ENCODE measurements at places on chromosomes 2 and 18.

DNA sequence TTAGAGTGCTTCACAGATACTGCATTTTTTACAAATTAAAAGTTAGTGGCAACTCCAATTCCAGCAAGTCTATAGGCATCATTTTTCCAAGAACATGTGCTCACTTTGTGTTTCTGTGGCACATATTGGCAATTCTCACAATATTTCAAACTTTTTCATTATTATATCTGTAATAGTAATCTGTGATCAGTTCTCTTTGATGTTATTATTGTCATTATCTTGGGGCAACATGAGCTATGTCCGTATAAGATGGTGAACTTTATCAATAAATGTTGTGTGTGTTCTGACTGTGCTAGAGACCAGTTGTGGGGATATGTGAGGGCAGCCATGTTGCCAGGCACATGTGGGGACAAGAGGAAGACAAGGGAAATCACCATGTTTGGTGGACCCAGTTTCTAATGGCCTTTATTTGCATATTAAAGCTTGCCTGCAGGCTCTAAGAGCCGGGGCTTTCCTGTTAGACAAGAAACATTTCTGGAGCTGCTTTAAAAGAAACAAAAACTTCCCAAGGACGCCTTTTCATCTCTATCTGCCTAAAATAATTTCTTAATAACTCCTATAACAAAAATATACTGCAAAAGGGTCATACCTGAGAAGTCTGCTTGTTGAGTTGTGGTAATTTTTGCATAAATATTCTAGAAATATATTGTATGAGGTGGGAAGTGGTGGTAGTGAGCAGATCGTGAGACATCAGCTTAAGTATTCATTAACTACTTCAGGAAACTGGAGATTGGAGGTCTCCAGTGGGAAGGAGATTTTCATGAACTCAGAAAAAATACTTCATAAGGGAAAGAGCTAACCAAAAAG, 37.2 kb downstream of the KYNU start:
- no peak for DNase-seq

GRCh38 chr2:71545572-71546274, 92.4 kb downstream of the DYSF start:
- DNase-seq: peak; percentile 36

DNA sequence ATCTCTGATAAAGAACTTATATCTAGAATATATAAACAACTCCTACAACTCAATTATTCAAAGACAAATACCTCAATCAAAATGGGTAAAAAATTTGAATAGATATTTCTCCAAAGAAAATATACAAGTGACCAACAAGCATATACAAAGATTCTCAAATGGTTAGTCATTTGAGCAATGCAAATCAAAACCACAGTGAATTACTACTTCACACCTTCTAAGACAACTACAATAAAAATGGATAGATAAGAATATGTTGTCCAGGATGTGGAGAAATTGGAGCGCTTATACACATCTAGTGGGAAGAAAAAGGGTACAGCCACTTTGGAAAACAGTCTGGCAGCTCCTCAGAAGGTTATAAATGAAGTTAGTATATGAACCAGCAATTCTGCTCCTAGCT, 332.9 kb downstream of the TGIF1 start:
- DNase-seq: no peak

GRCh38 chr2:13006426-13006825, 289.7 kb downstream of the TRIB2 start:
- DNase-seq: no peak

- no peak for DNase-seq
Measured at GRCh38 chr18:75810961-75811551, 383.6 kb upstream of the SMIM21 start.

DNA sequence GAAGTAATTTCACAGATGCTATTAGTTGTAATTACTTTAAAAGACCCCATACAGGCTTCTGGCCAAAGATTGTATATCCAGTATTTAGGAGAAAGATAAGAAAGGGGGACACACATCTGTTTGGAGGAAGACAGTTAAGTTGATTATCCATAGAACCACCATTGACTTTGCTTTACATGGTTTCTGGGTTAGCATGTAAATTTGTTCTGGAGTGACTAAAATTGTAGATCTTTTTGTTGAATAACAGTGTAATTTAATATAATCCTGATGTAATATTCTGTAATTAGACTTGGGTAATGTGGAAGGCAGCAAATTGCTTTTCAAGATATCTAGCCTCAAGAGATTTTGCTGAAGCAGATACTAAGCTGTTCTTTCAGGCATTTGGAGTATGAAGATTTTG, 17.2 kb downstream of the COMMD1 start:
- DNase-seq: no peak

DNA sequence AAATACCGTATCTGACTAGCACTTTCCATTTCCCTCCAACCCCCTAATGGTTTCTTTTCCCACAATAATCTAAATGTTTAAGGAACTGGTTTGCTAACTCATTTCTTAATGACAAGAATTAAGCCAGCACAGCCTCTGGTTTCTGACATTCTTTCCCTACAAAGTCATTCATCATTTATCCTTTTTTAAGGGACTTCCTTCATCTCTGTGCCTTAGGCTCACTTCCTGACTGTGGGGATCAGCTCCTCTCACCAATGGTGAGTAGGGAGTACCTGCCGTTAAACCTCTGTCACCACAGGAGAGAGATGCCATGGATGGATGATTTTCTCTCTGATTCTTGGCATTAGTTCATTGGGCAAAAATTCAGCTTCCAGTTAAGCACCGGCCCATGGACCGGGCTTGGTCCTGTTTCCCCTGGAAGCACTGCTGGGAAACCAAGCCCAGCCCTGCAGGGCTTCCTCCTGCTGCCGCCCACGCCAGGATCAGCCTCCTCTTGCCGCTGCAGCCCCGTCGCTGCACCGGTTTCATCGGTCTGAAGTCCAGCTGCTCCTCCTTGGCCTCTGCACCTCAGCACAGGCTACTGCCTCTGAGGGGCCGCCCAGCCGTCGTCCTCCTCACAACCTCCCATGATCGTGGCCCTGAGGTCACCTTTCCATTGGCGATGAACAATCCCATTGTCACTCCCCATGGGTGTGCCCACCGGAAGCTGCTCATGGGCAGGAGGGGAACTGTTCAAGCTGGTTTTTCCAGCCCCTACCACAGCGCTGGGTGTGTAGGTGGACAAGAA, 64.0 kb upstream of the ZNF516 start:
- DNase-seq: no peak

DNA sequence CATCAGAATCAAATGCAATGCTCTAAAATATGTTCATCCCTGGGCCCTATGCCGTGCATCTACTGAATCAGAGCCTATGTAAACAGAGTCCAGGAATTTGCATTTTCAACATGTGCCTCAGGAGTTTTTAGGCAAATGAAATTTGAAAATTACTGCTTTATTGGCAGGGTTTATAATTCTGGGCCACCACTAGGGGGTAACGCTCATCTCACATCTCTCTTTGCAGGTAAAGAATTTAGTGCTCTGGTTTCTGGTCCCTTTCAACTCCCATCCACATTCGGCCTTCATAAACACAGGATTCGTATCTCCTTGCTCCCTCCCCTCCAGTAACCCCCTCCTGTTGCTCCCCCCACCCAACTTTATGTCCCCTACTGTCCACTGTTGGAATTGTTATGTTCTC, 49.3 kb downstream of the LYPD6B start:
- no peak for DNase-seq

Data from CD4-positive, alpha-beta T cell treated with Interleukin-15 for 4 hours (primary cell).